ENCODE measurements at places on chromosomes 4 and X.

DNA sequence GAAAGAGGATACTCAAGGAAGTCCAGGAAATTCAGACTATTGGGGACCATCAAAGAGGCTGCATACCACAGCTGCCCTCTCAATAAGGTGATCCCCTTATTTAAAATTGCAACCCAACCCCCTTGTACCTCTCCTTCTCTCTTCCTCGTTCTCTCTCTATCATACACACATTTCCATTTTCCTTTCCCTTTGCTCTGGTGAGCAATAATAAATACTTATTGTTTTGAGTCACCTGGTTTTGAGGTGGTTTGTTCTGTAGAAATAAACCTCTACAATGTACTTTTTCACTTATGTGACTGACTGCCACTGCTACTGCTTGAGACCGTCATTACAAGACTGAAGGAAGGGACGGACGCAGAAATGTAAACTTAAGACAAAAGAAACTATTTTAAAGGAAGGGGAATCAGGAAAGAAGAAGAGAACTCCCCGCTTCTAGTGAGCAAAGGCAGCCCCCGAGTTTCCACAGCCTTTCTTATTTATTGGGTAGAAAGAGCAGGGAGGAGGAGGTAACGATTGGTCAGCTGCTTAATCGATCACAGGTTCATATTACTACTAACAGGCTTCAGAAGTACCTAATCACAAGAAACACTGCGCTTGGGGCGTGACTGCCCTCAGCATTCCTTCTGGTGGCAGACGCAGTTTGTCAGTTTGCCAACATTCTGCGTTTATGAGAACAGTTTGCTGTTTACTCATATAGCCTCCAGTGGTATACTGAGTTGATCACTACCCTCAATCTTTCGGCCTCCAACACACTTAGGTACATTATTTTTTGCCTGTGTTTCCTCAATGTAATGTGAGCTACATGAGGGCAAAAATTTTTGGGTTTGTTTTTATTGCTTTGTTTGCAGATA lies 16.9 kb upstream of the TMEM165 start:
- DNase-seq: no peak

DNA sequence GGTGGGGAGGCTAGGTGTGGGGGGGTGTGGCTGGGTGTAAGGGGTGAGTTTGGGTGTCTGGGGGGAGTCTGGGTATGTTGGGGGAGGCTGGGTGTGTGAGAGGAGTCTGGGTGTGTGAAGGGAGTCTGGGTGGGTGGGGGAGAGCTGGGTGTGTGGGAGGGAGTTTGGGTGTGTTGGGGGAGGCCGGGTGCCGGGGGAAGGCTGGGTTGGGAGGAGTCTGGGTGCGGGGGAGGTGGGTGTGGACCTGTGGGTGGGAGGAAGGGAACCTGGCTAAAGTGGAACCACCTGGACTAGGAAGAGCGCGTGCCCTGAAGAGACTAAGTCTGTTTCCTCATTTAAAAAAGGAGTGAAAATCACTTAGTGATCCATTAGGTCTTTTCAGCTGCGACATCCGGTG lies 18.3 kb downstream of the SPON2 start:
- DNase-seq: no peak

DNA sequence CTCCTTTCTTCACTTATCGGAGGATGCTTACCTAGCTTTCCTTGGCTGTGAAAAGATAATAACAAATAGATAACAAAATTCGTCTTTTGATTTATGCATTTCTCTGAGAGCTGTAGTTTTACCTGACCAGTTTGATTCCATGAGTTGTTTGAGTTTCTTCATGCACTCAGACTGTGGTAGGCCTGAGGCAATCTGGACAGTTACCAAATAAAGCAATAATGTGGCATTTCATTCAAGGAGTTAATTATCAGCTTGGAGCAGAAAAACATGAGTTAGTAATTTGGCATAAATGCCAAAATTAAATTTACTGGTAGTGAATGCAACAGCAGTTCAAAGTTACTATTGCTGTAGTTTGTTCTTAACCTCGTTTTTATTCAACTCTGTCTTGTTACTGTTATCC lies 53.5 kb downstream of the FABP2 start:
- DNase-seq: no peak

DNA sequence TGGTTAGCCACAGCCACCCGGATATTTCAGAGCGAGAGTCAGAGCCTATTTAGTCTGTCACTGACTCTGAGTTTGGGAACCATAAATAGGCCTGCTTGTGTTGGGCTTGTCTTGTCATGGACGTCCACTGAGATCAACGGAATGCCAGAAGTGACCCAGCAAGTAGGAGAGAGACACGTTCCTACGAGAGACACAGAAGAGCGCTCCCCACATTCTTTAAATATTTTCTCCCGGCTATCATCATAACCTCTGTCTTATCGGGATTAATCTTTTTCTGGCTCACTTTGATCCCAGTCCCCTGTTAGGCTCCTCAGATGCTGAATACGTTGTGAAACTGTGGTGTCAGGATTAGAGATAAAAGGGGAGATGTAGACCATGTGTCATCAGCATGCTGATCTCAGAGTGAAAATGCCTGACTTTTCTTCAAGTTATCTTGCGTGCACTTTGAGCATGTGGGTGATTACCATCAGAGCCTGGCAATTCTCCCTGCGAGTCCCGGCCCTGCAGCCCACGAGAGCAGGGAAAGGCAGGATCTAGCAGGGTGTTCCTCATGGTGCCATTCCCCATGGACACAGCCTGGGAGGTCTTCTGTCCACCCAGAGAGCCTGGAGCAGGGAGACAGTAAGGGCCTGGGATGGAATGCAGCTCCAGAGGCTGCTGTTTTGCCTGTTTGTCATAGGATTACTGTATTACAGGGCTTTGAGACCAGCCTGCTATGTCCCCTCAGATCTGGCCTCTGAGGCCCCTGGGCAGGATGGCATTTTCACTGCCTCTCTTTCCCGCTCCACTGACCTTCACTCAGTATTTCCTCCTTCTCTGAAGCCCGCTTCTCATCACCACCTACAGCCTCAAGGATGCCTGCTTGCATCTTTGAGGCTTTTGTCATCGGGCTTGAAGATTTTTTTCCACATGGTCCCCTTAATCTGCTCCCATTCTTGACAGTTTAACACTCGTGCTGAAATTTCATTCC lies 2.8 kb upstream of the TENM3 start:
- no peak for DNase-seq

DNA sequence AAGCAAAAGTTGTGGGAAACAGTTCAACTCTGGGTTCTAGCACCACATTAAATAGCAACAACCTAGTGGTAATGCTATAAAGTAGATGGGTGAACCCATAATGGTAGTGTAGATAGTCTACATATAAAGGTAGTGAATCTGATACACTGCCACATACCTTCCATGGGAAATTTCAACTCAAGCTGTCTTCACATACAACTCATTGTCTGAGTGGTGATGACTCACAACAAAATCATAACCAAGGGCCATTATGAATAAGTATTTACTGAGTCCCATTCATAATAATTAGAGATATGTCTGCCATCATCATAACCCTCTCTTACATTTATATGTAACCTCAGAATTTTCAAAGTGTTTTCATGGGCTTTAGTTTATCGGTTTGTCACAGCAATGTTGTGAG lies 34.8 kb downstream of the EGF start:
- DNase-seq: no peak

- no peak for DNase-seq
Measured at GRCh38 chr4:134627366-134627765, 425.8 kb upstream of the PABPC4L start.

DNA sequence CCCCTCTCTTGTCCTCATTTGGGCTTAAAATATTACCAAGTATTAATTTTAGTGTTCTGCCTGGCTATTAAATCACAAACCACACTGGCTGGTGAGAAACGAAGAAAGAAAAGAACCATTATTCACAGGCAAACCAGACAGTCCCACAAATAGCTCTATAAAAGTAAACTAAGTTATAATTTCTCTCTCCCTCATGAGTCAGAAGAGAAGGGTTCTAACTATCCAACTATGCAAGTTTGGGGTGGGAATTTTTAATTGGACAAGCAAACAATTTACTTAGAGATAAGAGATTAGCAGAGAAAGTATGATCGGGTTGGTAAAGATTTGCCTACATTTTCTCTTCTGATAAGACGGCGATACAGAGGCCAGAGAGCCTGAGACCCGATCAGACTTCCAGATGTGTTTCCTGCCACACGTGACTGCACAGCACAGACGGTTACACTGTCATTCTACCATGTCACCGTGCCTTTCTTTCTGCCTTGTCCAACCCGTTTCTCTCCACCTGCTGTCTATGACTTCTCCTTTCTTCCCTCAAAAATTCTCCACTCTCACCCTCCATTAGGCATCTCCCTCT lies 52.3 kb downstream of the MEPE start:
- no peak for DNase-seq
